A172 (cell line): ENCODE measurements at places on chromosomes 1 and 21. TPM values are rescaled to one million over a fixed set of nuclear protein-coding genes. Genes with fewer than 3 reads are reported as not detected.

C2CD4D gene
- not detected in 2 replicates for total RNA-seq

ZBTB7B gene
- 27.3 and 29.5 TPM in 2 replicates for total RNA-seq

ZYG11A gene
- total RNA-seq = 6.8 and 7.7 TPM in 2 replicates

CR1L gene
- total RNA-seq = not detected in 2 replicates

KLHDC9 gene
- 3.8 and 4.0 TPM in 2 replicates for total RNA-seq

OR14C36 gene
- not detected in 2 replicates for total RNA-seq

FAM72C gene
- total RNA-seq = 7.7 and 10.2 TPM in 2 replicates

MLLT11 gene
- 99.2 and 101 TPM in 2 replicates for total RNA-seq

OLFM3 gene
- not detected in 2 replicates for total RNA-seq

CXADR gene
- 4.3 and 5.3 TPM in 2 replicates for total RNA-seq

A3GALT2 gene
- not detected in 2 replicates for total RNA-seq

OVAAL gene
- total RNA-seq = not detected in 2 replicates

MX2 gene
- total RNA-seq = 9.7 and 13.2 TPM in 2 replicates

PGLYRP4 gene
- not detected in 2 replicates for total RNA-seq

DYNLT4 gene
- total RNA-seq = 6.3 TPM in 1 of 2 replicates, not detected in the other

OR2M3 gene
- 0.12 and 0.19 TPM in 2 replicates for total RNA-seq

HIVEP3 gene
- total RNA-seq = 5.1 and 7.9 TPM in 2 replicates

NEXN gene
- total RNA-seq = 4.0 and 5.6 TPM in 2 replicates

KRTAP13-2 gene
- not detected in 2 replicates for total RNA-seq

HPDL gene
- total RNA-seq = not detected in 2 replicates

ADGRB2 gene
- 11.3 and 20.9 TPM in 2 replicates for total RNA-seq

CDC7 gene
- total RNA-seq = 9.2 and 11.0 TPM in 2 replicates

HSD3B1 gene
- total RNA-seq = not detected in 2 replicates

TNNI3K gene
- total RNA-seq = not detected in 2 replicates

FAM76A gene
- 8.6 and 9.4 TPM in 2 replicates for total RNA-seq

S100A3 gene
- 90.9 and 103 TPM in 2 replicates for total RNA-seq

EXO1 gene
- total RNA-seq = 56.1 and 71.4 TPM in 2 replicates

GNAT2 gene
- 0.41 TPM in 1 of 2 replicates, not detected in the other for total RNA-seq

IFNGR2 gene
- total RNA-seq = 70.9 and 73.2 TPM in 2 replicates

TOR1AIP2 gene
- 114 and 143 TPM in 2 replicates for total RNA-seq
